ENCODE measurements at places on chromosomes 1 and 21. TPM values are rescaled to one million over a fixed set of nuclear protein-coding genes. Genes with fewer than 3 reads are reported as not detected.

C8A gene
- polyA plus RNA-seq = not detected

EXO1 gene
- 0.49 TPM for polyA plus RNA-seq

AKR7A3 gene
- not detected for polyA plus RNA-seq

FCRL1 gene
- 0.09 TPM for polyA plus RNA-seq

IFNLR1 gene
- 0.42 TPM for polyA plus RNA-seq

PCBP3 gene
- polyA plus RNA-seq = 0.71 TPM

GRCh38 chr1:244231572-244232315 lies 180.7 kb downstream of the ZBTB18 start:
- no peak for DNase-seq
- H3K36me3 ChIP-seq = peaks cover 5% of the 10 kb centered on the region
- no peak overlapping the region for H3K4me3 ChIP-seq
- H3K27me3 ChIP-seq = peaks cover 5% of the 10 kb centered on the region
- no peaks in the 10 kb centered on the region for H3K4me1 ChIP-seq

- peaks cover 4% of the 10 kb centered on the region for H3K36me3 ChIP-seq
- peaks cover 82% of the 10 kb centered on the region for H3K27me3 ChIP-seq
- H3K4me1 ChIP-seq = peaks cover 52% of the 10 kb centered on the region
Observed at GRCh38 chr1:63322944-63323864, 837 bp downstream of the FOXD3 start.

GRCh38 chr1:12196641-12197482 lies 30.1 kb downstream of the TNFRSF1B start:
- H3K4me1 ChIP-seq = peaks cover 55% of the 10 kb centered on the region
- peaks cover 9% of the 10 kb centered on the region for H3K36me3 ChIP-seq
- H3K27me3 ChIP-seq = peaks cover 16% of the 10 kb centered on the region
- H3K27ac ChIP-seq = no peak overlapping the region
- DNase-seq = no peak

GRCh38 chr21:33478182-33478581 lies 1.6 kb downstream of the TMEM50B start:
- H3K27me3 ChIP-seq = no peaks in the 10 kb centered on the region
- H3K36me3 ChIP-seq = peaks cover 4% of the 10 kb centered on the region
- H3K4me1 ChIP-seq = peaks cover 26% of the 10 kb centered on the region
- H3K27ac ChIP-seq = peak overlapping the region; percentile 88
- peak overlapping the region; percentile 94 for H3K4me3 ChIP-seq
- DNase-seq = no peak

GRCh38 chr1:22508991-22509390 lies 54.3 kb upstream of the EPHA8 start:
- no peaks in the 10 kb centered on the region for H3K4me1 ChIP-seq
- no peak overlapping the region for H3K4me3 ChIP-seq
- no peak for DNase-seq
- no peaks in the 10 kb centered on the region for H3K27me3 ChIP-seq

Measured in immature natural killer cell (primary cell).